ENCODE measurements at places on chromosomes 1 and 21.

GRCh38 chr1:240199758-240200645, 108.3 kb downstream of the FMN2 start:
- DNase-seq = no peak

DNA sequence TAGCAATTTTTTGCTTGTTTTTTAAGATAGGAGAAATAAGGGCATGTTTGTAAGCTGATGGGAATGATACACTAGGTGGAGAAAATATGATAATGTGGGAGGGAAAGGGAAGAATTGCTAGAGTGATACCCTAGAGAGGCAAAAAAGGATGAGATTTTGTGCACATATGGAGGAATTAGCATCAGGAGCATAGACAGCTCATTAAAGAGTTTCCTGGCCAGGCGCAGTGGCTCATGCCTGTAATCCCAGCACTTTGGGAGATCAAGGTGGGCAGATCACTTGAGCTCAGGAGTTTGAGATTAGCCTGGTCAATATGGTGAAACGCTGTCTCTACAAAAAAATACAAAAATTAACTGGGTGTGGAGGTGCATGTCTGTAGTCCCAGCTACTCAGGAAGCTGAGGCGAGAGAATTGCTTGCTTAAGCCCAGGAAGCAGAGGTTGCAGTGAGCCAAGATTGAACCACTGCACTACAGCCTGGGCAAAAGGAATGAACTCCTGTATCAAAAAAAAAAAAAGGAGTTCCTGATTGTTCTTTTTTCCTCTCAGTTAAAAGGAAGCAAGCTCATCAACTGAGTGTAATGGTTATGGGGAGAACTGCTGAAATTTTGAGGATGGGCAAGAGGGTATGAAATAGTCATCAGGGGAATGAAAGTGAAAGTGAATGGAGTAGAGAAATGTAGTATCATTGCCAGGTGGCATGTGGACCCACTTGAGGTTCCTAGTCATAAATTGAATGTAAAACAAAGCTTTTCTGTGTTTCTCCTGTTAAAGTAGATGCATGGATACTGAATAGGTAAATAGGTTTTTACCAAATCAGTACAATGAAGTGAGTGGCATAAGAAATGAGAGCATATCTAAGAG, 35.5 kb downstream of the SH3GLB1 start:
- DNase-seq = no peak

DNA sequence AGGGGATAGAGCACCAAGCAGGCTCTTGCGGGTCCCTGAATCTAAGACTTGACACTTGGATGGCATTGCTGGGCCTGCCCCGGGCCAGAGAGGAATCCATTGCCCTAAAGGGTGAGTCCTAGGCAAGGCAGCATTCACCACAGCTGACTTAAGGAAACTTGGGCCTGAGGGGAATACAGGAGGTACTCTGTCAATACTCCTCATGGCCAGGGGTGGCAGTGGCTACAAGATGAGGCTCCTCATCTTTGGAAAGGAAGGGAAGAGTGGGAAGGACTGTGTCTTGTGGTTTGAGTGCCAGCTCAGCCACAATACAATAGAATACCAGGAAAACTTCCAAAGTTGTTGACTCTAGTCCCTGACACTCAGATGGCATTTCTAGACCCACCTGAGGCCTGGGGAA, 5.1 kb downstream of the KRTAP22-1 start:
- no peak for DNase-seq

DNA sequence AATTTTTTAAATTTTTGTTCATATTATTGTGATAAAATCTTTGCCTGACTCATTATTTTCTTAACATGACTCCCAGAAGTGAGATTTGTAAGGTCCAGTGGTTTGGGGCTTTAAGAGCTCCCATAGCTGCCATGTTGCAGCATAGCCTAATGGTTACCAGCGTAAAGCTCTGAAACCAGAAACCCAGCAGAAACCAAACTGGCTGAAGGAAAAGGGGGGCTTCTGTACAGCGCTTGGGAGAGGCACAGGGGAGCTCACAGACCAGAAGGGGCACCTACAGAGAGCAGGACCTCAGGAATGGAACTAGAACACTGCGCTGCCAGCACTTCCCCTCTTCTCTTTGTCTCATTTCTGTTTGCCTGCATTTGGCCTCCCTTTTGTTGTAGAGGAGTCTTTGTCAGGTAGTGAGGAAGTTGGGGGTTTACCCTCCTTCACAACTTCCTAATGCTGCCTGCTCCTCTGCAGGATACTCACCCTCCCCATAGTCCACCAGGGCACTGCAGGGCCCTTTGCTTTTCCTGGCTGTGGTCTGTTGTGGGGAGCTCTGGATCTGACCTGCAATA, 2.6 kb upstream of the PYCR2 start:
- no peak for DNase-seq

DNA sequence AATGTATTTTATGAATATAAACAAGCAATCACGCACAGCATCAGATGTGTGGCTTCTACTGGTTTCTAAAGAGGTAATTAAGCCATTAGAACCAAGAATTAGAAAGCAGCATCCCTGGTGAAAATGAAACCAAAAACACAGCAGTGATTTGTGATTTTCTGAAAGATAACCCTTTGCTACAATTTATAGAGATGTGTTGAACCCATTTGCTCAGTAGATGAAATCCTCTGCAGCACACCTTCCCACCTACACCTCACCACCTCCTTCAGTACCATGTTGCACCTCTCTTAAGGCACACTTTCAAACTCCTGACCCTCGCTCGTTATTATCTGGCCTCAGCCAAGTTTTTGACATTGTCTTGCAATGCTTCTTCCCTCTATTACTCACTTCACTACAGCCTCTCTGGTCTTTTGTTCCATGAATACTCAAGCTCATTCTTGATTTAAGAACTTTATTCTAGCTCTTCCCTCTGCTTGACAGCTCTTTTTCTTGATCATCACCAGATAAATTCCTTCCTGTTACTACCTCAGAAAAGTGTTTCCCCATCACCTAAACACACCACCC, 38.6 kb downstream of the NSL1 start:
- DNase-seq = no peak

Data from stimulated activated CD4-positive, alpha-beta T cell treated with anti-CD3 and anti-CD28 coated beads, Interleukin-1b, Interleukin-23, amount 100 ng/mL, for 1 hour (primary cell).